Activated T-helper 1 cell treated with anti-CD3 and anti-CD28 coated beads, Interleukin-12 subunit alpha, Interleukin-12 subunit beta, Interleukin-2, Interleukin-4 antibody, amounts not matched to agents 30 ng/mL and 10 ng/mL and 1 ng/mL, durations not matched to agents 14 hours and 24 hours and 36 hours (primary cell): ENCODE measurements at places on chromosomes 16 and 17.
A peak's percentile ranks its signal among the peaks of the same experiment; 100 is the strongest.

- DNase-seq, result no peak
These were observed 4.3 kb upstream of the AKAP1 start for GRCh38 chr17:57080718-57081117.

GRCh38 chr16:17773698-17774101 lies 302.9 kb upstream of the XYLT1 start:
- no peak for DNase-seq

DNA sequence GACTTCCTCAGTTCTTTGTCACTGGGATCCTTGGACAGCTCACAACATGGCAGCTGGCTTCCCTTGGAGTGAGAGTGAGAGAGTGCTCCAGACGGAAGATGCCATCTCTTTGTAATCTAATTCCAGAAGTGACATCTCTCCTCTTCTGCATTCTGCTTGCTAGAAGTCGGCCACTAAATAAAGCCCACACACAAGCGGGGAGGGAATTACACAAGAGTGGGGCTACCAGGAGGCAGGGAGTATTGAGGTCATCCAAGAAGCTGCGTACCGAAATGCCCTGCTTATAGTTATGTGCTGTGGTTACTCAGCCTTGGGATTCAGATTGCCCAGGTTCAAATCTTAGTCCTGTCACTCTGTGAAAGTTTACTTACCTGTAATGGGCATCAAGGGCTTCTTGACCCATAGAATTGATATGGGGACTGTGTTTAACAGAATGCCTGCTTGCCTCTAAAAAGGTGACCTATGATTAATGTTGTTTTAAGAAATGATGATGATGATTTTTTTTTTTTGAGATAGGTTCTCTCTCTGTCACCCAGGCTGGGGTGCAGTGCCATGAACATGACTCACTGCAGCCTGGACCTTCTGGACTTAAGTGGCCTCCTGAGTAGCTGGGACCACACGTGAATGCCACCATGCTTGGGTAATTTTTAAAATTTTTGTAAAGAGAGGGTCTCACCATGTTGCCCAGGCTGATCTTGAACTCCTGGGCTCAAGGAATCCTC lies 120.9 kb upstream of the HS3ST2 start:
- DNase-seq, result no peak

DNA sequence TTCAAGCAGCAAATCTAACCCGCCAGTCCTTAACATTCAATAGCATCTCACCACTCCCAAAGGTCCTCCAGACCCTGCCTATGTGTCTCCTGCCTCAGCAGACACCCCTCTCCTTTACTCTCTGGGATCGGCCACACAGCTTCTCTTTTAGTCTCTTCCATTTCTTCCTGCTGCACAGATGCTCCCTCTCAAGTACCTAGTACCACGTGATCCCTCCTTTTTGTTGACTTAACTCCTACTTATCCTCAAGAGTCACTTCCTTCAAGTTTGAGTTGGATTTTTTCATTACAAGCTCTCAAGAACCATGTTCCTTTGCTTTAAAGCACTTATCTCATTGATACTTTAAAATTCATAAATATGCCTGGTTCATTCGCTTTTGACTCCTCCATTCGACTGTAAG lies 24.9 kb downstream of the AMFR start:
- DNase-seq, result no peak

DNA sequence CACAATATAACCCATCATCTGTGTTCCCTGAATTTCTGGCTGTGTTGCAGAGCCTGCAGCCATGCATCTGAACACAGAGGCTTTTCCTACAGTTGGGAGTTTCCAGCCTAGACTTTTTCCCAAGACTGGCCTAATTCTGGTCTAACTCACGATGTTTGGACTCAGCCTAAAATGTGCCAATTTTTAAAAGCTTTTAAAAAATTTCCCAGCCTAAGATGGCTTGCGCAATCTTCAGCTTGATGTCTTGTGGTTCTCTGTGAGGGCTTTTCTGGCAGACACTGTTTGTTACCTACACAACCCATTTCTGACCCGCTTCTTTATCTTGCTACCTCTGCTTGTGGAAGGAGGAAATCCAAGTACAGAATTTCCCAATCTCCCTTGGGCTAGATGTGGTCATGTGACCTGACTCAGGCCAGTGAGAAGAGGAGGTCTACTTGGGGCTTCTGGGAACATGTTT lies 72.7 kb upstream of the GAS7 start:
- no peak for DNase-seq

GRCh38 chr17:58447039-58447975 lies 30.0 kb upstream of the RNF43 start:
- peak; percentile 58 for DNase-seq

GRCh38 chr16:56609463-56609921 lies 1.1 kb downstream of the MT2A start:
- peak; percentile 63 for DNase-seq

- DNase-seq, result no peak
These were observed 25.9 kb downstream of the ZNF469 start for GRCh38 chr16:88408561-88409142.

- no peak for DNase-seq
These were observed 58.9 kb upstream of the CLEC3A start for GRCh38 chr16:77963185-77964044.

GRCh38 chr17:81095383-81095762 lies 60.4 kb downstream of the BAIAP2 start:
- DNase-seq, result no peak

DNA sequence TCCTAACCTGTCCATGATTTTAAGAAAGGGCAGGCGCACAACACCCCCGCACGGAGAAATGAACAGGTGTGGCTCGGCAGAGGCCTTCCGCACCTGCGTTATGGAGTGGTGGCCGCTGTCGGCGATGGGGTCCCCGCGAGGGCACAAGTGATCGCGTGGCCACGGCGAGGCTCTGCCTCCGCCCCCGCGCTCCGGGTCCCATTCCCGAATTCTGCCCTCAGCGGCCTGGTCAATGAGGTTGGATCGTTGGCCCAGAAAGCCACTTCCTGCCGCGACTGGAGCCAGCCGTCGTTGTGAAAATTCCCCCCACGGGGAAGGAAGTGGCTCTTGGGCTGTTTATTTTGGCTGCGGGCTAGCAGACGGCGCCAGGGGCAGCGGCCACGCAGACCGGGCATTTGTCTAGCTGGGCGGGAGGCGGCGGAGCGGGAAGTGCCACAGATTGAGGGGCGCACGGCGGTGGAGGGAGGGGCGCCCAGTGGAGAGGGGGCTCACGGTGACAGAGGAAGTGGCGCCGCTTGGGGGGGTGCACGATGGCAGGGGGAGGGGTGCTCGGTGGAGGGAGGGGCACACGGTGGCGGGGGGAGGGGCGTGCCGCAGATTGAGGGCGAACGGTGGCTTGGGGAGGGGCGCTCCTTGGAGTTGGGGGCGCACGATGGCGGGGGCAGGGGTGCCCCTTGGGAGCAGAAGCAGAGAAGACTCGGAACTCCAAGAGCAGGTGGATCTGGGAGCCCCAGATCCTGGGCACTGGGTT lies 25.0 kb downstream of the MRC2 start:
- peak; percentile 24 for DNase-seq

DNA sequence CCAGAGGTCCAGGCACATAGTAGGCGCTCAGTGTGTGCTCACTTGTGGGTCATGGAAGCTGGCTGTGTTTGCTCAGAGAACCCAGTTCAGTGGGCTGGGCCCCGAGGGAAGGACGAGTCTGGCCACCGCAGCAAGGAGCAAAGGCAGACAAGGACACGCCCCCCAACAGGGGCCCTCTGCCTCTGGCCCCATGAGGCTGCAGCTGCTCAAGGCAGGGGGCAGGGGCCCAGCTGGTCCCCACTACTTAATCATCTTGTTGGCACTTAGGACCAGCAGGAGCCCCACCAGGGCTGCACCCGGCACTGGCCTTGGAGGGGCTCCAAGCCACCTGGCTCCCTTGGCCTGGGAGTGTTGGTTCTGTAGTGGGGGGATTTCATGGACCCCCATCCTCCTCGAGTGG lies 16.1 kb downstream of the KCNJ12 start:
- no peak for DNase-seq

DNA sequence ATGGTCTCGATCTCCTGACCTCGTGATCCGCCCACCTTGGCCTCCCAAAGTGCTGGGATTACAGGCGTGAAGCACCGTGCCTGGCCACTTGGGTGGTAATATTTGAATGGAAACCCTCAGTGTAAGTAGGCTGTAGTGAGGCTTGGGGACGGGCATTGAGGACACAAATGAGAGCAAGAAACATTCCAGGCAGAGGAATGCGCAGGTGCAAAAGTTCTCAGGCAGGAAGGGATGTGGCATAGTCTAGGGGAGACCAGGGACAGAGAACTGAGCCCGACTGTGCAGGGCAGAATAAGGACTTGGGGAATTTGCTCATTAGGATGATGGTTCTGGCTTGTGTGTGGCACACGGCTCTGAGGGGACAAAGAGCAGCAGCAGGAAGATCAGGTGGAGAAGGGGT lies 54.8 kb downstream of the GRB2 start:
- no peak for DNase-seq

DNA sequence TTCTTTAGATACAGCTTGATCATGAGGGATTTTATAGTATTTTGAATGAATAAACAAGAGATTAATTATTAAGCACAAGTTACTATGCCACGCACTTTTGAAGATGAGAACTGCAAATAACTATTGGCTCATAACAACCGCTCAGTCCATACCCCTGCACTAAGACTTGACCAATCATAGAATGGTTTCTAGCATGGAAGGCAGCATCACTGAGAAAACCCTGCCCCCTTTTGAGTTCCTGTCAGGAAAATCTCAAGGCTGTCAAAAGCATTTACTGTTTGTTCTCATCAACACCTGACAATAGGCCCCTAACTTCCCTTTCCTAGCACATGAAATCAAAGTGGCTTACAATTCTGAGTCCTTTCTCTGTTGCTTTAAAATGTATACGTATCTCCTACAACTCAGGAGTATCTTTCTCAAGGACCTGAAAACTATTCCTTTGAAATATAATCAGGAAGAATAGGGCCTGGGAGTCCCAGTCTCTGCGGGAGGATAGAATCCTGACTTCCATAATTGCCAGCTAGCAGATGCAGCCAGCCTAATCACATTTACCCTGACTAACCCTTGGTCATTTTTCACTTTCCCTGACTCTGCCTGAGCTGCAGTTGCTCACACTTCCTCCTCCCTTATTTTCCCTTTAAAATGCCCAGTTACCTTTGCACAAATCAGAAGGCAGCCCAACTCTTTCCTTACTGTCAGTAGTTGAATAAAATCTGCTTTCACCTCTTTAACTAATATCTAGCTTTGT lies 9.1 kb upstream of the MMD start:
- DNase-seq, result no peak

DNA sequence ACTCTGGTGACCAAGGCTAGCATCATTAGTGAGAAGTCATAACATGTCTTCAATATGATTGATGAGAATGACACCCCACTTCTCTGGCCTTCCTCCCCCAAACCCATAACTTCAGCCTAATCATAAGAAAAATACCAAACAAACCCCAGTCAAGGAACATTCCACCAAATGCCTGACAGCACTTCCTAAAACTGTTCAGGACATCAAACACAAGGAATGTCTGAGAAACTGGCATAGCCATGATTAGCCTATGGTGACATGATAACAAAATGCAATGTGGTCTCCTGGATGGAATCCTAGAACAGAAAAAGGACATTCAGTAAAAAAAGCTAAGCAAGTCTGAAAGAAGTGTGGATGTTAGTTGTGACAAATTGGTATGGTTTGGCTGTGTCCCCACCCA lies 24.7 kb upstream of the TBX4 start:
- no peak for DNase-seq

- no peak for DNase-seq
These were observed 14.8 kb upstream of the ARL4D start for GRCh38 chr17:43383826-43384475.

GRCh38 chr17:40622509-40622928 lies 25.1 kb downstream of the SMARCE1 start:
- DNase-seq, result no peak

GRCh38 chr17:47687748-47688147 lies 6.2 kb upstream of the TBKBP1 start:
- DNase-seq, result no peak

DNA sequence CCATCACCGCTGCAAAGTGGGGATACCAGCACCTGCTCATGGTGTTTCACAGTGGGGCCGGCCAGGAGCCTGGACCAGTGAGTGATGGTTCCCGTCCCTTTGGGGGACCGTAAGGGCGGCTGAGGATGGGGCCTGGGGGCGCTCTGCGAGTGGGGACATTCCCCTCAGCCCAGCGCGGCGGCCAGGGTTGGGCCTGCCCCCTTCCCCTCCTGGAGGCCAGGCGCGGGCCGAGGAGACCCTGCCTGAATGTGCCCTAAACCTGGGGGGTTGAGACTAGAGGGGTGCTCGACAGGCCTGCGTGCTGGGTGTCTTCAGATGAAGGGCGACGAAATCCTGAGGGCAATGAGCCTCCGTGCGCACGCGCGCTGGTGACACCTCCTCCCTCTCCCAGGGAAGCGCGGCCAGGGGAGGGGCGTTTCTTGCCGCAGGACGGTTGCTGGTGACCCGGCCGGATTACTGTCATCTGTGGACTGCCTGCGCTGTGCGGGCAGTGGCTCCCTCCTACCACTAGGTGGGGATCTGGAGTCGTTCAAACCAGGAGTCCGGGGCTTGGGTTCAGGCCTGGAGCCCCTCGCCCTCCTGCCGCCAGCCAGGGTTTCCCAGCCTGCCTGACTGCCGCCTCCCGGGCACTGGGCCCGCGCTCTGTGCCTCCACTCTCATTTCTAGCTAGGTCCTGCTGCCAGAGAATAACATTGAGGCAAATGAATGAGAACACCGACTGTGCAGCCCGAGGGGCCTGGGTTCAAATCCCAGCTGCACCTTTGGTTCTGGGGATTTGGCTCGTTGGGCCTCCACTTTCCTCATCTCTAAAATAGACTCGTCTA lies 17.1 kb downstream of the TBX2 start:
- peak; percentile 44 for DNase-seq

DNA sequence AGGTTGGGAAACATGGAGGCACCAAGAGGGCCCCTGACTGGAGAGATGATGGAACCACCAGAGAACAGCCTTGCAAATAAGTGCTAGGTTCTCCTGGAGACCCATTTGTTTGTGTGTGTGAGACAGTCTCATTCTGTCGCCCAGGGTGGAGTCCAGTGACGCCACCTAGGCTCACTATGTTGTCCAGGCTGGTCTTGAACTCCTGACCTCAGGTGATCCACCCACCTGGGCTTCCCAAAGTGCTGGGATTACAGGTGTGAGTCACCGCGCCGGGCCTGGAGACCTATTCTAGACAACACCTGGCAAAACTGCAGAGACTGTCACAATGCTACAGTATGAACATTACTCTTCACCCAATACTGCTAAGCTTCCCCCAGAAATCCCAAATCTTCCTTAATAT lies 1.5 kb downstream of the NPLOC4 start:
- no peak for DNase-seq

GRCh38 chr17:20184977-20185619 lies 175.9 kb downstream of the SPECC1 start:
- no peak for DNase-seq

- no peak for DNase-seq
These were observed 76.3 kb upstream of the WSB1 start for GRCh38 chr17:27217631-27218030.

DNA sequence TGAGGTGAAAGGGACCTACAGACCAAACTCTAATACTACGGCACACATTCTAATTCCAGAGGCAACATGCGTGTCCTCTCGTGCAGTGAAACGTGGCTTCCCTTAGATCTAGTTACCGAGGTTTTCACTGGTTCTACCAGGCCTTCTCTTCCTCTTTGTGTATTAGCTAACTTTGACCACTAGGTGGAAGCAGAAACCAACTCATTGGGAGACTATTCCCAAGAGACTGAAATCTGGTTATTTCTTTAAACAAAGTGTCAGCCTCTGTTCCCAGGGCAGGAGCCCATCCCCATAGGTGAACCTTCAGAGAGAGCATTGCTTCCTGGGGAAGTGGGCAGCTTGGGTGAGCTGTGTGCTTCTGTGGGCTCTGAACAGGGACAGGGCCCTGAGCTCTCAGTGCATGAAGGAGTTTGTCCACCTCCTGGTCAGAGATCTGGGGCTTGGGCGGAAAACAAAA lies 19.7 kb upstream of the RCVRN start:
- peak; percentile 1 for DNase-seq

- no peak for DNase-seq
These were observed 30.7 kb upstream of the CDH5 start for GRCh38 chr16:66335704-66336329.
